ENCODE measurements at places on chromosomes 5 and 9.

DNA sequence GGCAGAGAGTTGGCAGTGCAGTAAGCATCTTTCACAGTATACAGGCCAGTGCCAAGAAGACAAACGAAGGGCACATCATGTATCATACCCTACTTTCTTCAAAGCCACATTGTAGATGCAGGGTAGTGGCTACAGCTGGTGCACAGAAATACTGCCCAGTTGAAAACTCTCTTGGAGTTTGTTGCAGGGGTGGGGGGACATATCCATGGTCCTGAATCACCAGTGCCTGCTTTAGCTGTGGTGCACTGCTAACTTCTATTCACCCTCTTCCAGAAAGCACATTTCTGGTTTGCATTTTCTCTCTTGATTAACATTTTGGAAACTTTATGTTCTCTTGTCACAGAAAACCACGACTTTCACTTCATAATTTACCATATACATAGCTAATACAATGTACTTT, 196.6 kb downstream of the PAPPA start:
- H3K4me3 ChIP-seq = no peak overlapping the region
- H3K36me3 ChIP-seq = peaks cover 4% of the 10 kb centered on the region
- H3K27me3 ChIP-seq = no peaks in the 10 kb centered on the region
- DNase-seq = no peak
- no peak overlapping the region for H3K27ac ChIP-seq

DNA sequence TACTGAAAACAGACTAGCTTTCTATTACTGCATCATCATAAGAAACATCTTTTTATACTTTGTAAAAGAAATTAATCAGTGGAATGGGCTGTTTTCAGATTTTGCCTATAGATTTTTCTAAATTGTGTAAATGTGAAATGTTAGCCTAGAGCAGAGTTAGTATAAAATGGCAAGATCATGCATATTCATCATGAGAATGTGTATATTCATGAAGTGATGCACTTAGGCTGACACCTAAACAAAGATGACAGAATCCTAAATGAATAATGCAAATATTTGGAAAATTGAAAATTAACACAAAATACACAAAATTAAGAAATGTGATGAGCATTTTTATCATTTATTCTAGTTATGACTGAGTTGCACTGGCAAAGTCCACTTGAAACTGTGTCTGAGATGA, 57.2 kb downstream of the SPTLC1 start:
- H3K4me1 ChIP-seq = no peaks in the 10 kb centered on the region
- DNase-seq = no peak
- H3K27me3 ChIP-seq = no peaks in the 10 kb centered on the region
- no peak overlapping the region for H3K4me3 ChIP-seq
- H3K27ac ChIP-seq = no peak overlapping the region

GRCh38 chr9:111603041-111603440, 3.6 kb upstream of the PTGR1 start:
- peaks cover 9% of the 10 kb centered on the region for H3K4me1 ChIP-seq
- no peaks in the 10 kb centered on the region for H3K36me3 ChIP-seq
- H3K27me3 ChIP-seq = no peaks in the 10 kb centered on the region
- H3K4me3 ChIP-seq = no peak overlapping the region
- DNase-seq = no peak

- H3K4me1 ChIP-seq = no peaks in the 10 kb centered on the region
- H3K36me3 ChIP-seq = no peaks in the 10 kb centered on the region
- DNase-seq = no peak
Observed at GRCh38 chr5:29547236-29547865, 1646.1 kb upstream of the CDH6 start.

DNA sequence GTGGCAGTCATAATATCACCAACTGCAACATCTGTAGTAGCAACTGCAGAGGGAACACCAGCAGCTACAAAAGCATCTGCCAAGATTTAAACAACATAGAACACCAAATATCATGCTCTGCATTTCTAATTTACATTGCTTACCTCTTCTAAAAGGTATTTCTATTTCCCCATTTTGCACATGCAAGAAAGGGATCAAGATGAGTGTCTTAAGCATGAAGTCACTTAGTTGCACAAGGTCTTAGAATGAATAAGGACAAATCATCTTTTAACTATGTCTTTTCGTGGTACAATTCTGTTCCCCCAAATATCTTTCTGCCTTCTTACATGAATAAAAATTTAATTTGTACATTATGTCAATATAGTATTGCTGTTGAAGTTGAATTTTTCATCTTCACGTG, 1746.4 kb downstream of the EFNA5 start:
- no peaks in the 10 kb centered on the region for H3K36me3 ChIP-seq
- H3K4me1 ChIP-seq = no peaks in the 10 kb centered on the region
- DNase-seq = no peak
- H3K27ac ChIP-seq = no peak overlapping the region

All from suprapubic skin (tissue), 4 donors.